Stimulated activated CD8-positive, alpha-beta memory T cell treated with anti-CD3 and anti-CD28 coated beads, Interleukin-4, amount 100 ng/mL, for 1 hour (primary cell): ENCODE measurements at places on chromosomes 1 and 21.

DNA sequence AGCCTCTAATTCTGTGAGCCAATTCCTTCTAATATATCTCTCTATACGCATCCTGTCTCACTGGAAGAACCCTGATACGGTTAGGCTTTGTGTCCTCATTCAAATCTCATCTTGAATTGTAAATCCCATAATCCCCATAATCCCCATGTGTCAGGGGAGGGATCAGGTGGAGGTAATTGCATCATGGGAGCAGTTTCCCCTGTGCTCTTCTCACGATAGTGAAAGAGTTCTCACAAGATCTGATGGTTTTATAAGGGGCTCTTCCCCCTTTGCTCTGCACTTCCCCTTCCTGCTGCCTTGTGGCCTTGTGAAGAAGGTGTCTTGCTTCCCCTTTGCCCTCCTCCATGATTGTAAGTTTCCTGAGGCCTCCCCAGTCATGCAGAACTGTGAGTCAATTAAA, 116.1 kb downstream of the MRPS6 start:
- DNase-seq: no peak

GRCh38 chr1:160662910-160663309, 16.1 kb upstream of the SLAMF1 start:
- no peak for DNase-seq

GRCh38 chr1:178254433-178254832, 160.5 kb downstream of the RASAL2 start:
- no peak for DNase-seq

DNA sequence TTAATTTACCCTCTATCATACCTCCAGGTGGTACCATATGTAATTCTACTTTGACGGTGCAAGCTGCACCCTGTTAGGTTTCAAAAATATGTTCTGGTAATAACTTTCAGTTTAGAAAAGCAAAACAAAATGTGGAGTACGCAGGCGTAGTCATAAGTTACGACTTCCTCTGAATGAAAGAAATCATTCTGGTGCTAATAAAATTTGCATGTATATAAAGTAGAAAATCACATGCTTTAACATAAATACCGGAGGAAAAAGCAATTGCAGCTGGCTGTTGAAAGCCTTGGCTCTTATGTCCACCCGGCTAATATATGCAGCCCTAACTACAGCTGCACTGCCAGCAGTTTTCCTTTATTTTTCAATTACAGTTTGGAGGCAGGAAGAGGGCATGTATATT, 65.2 kb upstream of the TMPRSS15 start:
- no peak for DNase-seq

GRCh38 chr1:77874804-77875445, 13.5 kb upstream of the NEXN start:
- DNase-seq: no peak

DNA sequence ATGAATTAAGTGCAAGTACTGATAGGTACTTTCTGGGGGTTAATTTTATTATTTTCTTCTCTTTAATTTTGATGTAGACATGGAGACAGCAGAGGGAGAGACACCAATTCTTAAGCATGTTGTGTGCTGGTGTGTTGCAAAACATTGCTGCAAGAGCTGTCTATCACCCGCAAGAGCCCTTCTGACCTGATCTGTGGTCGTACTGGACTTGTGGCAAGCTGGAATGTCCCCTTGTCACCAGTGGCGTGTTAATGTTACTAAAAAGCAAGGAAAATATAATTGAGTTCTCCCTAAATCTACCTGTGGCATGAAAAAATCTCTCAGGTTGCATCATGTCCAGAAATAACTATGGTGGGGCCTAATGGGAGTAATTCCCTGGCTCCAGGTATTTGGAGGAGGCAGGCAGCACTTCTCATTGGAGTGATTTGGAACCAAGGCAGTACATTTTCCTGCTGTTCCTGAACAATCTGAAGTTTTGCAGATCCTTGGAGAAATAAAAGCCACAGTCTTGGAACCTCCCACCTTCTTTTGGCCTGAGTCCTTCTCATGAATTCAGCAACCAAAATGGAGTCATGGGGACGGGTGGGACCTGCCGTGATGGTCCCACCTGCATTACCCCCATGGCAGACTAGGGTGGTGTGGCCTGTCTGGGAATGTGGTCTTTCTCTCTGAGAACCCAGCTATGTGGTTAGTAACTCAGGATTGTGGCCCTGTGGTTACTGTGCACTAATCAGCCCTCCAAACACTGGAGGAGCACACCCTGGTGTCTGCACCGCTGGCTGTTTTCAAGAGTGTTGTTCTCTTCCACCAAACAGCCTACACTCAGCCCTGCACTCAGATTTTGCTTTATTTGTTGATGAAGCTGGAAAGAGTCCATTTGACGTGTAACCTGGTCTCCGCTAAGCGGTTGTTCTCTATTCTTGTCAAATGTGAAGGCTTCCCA, 57.4 kb downstream of the GALNT2 start:
- no peak for DNase-seq
